ENCODE measurements at places on chromosomes 7 and 10.

DNA sequence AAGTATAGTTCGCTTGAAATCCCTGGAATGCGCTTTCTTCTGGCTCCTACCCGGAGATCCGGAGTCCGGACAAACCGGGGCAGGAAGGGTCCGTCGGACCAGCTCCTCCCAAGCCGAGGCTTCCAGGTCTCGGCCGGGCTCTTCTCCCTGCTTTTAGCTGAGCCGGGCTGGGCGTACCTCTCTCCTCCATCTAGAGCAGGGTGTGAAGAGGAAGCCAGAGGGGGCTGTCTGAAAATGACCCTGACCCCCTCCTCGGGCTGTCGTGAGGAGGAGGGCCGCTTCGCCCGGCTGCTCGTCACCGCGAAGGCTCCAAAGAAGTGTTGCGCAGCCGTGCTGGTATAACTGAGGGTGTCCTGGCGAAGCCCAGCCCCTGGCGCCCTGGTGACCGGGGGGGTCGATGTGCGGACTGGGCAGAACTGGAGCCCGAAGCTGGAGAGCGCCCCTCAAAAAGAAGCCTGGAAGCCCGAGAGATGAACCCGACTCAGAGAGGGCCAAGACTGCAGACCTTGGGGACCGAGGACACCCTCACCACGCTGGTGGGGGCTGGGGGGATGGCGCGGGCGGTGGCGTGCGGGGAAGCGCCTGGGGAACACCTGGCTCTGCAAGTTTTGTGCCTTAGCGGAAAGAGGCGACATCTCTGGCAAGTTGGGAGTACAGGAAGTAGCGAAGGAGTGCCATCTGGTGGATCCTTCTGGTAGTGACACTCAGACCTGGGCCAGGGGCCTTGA, 5.7 kb downstream of the KAZALD1 start:
- DNase-seq = peak; percentile 72

DNA sequence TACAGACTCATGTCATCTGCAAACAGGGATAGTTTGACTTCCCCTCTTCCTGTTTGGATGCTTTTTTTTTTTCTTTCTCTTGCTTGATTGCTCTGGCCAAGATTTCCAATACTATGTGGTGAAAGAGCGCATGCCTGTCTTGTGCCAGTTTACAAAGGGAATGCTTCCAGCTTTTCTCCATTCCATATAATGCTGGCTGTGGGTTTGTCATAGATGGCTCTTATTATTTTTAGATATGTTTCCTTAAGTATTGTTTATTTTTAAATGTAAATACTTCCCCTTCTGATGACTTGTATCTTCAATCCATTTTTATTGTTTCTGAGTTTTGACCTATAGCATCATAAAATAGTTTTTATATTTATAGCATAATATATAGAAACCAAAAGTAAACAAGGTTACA, 17.9 kb downstream of the FAM237B start:
- no peak for DNase-seq

GRCh38 chr10:108783897-108784296, 1139.4 kb downstream of the XPNPEP1 start:
- no peak for DNase-seq

- peak; percentile 44 for DNase-seq
These were observed 12.0 kb upstream of the MARVELD1 start for GRCh38 chr10:97701438-97702069.

DNA sequence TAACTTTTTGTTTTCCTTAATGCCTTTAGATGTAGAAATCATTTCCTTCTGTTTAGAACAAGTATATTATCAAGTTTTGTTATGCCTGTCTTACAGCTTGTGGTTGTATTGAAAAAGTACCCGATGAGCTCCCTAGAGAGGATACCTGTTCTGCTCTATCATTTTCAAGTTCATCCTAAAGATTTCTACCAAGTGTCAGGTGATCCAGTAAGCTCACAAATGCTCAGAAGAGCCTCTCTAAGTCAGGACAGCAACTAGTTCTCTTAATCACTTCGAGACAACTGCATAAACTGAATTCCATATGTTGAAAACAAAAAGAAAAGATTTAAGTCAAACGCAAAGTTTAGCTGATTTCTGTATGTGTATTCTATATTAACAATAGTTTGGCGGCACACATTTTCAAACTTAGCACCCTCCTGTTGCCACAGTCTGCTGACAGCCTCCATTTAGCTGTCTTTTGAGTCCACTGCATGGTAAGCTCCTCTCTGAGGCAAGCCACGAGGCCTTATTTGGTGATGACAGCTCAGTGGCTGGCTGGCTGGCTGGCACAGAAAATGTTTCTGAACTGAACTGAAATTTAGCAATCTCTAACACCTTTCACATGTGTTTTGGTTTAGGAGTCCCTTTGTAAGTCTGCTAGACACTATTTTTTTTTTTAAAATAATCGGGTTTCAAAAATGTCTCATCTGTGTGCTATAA, 59.4 kb downstream of the SEMA3C start:
- DNase-seq = no peak

GRCh38 chr7:116436305-116436826, 63.2 kb upstream of the CAV2 start:
- no peak for DNase-seq

DNA sequence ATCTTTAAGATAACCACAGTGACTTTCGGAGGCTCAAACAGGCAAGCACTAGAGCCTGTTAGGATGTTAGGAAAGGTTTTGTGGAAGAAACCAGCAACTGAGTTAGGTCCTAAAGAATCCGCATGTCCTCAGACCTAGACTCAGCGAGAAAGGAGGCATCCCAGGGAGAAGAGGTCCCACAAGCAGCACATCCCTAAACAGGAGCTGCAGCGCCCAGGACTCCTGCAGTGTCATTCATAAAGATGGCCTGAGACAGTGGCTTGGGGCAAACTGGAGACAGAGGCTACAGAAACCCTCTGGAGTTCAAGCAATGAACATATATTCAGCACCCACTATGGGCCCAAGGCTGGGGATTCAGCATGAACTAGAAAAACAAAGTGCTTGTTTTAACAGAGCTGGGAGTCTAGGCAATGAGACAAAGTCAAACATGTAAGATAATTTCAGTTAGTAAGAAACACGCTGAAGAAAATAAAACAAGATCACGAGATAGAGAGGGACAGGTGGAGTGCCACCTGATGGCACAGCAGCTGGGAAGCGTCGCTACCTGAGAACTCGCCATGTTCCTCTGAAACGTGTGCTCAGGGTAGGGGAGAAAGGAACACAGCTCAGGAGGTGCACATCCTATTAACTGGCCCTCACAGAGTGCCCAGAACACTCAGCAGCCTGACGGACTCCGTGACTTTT, 48.1 kb downstream of the PARD3 start:
- peak; percentile 29 for DNase-seq

- no peak for DNase-seq
These were observed 47.7 kb downstream of the NPVF start for GRCh38 chr7:25180592-25180923.

- peak; percentile 45 for DNase-seq
These were observed 71.8 kb upstream of the PIK3CG start for GRCh38 chr7:106793015-106793975.

GRCh38 chr7:6307762-6308161, 35.3 kb upstream of the CYTH3 start:
- no peak for DNase-seq

- DNase-seq = no peak
These were observed 454.5 kb upstream of the FZD8 start for GRCh38 chr10:36096576-36096975.

DNA sequence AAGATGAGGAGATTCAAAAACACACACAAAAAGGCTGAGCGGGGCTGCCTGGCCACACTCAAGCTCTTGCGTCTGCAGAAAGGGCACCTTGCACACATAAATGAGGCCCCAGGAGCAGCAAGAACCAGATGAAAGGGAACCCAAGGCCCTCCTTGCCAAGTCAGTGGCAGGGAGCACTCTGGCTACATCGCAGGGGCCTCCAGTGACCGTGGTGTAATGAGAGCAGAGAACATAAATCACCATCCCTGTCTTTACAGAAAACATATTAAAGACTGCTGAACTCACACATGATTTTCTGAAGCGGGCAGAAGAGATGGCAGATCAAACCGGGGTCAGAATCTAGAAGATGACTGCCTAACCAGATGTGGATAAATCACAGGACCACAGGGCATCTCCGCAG, 80.5 kb downstream of the SLIT1 start:
- no peak for DNase-seq

GRCh38 chr10:25226775-25227682, 52.2 kb downstream of the GPR158 start:
- peak; percentile 47 for DNase-seq

GRCh38 chr7:77714195-77714594, 17.9 kb downstream of the RSBN1L start:
- DNase-seq = no peak

DNA sequence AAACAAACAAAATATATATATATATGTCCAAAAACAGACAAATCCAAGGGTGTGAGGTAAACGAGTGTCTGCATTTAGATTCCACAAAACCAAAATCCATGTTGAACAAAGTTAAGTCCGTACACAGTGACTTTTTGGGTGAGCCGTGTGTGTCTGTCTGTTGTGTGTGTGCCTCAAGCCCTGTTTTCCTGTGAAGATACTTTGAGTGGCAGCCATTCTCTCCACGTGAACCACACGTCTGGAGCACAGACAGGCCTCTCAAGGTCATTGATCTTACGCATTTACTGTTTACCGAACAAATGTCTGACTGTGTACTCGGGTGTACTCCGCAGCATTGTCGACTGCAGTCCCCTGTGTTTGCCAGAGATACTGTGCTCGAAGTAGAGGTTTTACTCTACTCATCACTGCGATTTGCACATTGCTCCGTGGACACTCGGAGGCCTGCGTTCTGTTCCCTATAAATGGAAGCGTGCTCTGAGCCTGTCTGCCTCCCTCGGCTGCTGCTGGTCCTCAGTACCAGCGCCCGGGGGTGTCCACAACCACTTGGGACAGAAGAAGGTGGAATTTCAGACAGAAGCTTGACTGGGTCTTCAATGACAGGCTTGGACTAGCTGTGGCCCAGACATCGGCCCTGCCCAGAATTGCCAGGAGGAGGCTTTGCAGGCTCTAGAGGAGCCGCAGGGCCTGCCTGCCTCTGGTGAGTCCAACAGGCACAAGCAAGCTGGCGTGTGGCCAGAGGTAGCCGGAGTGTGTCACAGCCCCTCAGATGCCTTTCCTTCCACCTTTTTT, 22.1 kb downstream of the CYP17A1 start:
- no peak for DNase-seq

DNA sequence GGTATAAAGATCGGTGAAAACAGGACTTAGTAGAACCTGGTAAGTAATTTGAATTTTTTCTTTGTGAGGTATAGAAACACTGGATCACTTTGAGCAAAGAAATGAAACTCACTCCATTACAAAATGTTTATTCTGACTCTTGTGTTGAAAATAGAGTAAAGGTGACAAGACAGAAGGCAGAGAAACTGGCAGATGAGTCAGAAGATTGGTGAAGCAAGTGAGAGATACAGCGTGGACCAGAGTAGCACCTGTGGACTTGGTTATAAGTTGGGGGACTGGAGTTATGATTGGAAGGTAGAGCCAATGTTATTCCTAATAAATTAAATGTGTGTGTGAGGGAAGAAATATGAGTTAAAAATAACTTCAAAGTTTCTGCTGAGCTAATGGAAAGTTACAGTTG, 620.9 kb downstream of the ZWINT start:
- DNase-seq = no peak

DNA sequence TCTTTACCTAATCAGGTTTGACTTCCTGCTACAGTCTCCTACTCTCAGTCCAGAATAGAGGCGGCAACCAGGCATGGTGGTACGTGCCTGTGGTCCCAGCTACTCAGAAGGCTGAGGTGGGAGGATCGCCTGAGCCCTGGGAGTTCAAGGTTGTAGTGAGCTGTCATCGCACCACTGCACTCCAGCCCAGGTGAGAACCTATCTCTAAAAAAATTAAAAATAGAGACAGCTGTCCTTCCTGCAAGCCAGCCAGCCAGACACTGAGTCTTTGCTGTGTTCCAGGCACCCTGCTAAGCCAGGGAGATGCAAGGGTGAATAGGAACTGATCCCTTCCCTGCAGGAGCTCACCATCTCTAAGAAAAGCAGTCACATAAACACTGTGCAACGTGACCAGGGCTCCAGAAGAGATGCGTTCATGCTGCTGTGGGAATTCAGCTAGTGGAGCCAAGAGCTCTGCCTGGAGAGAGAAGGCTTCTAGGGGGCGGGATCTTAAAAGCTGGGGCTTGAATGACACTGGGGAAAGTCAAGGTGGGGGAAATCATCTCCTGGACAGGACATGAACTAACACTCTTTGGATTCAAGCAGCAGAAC, 22.1 kb upstream of the SLIT1 start:
- no peak for DNase-seq

GRCh38 chr10:14017467-14017866, 313.3 kb downstream of the FRMD4A start:
- DNase-seq = no peak

GRCh38 chr7:97187067-97187466, 69.6 kb downstream of the SDHAF3 start:
- DNase-seq = no peak

DNA sequence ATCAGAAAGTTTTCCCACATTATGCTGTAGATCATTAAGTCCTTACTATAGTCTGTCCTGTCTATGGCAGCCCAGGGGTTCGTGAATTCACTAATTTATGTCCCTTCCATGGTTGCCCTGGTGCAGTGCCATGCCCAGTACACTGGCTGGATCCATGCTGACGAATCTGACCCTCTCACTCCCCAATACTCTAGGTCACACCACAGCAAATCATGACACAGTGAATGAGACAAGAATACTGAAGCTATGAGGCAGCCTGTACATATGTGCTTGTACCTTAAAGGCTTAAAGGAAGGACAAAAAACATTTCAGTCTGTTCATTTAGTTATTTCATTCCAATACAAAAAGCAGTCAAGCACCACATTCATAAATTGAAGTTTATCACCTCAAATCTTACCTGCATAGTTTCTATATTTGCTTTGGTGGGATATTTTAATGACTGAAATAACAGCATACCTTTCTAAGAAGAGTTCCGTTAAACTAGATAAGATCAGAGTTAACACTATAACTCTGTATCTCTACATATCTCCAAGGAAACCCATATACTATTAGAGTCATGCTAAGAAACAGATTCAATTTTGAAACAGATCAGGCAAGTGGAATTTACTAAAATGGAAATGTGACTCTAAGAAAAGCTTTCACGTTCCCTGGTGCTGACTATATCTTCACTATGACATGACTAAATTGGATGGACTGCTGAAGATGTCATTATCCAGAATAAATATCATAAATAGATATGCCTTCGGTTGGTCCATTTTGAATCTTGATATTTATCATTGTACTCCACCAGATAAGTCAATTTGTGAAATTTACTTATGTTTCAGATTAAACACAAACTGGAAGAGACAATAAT, 36.7 kb downstream of the OSBPL3 start:
- DNase-seq = no peak

Data from NCI-H2081 (cell line).